ENCODE measurements at places on chromosomes 7 and 10. TPM values are rescaled to one million over a fixed set of nuclear protein-coding genes. Genes with fewer than 3 reads are reported as not detected.
A peak's percentile ranks its signal among the peaks of the same experiment; 100 is the strongest.

DNA sequence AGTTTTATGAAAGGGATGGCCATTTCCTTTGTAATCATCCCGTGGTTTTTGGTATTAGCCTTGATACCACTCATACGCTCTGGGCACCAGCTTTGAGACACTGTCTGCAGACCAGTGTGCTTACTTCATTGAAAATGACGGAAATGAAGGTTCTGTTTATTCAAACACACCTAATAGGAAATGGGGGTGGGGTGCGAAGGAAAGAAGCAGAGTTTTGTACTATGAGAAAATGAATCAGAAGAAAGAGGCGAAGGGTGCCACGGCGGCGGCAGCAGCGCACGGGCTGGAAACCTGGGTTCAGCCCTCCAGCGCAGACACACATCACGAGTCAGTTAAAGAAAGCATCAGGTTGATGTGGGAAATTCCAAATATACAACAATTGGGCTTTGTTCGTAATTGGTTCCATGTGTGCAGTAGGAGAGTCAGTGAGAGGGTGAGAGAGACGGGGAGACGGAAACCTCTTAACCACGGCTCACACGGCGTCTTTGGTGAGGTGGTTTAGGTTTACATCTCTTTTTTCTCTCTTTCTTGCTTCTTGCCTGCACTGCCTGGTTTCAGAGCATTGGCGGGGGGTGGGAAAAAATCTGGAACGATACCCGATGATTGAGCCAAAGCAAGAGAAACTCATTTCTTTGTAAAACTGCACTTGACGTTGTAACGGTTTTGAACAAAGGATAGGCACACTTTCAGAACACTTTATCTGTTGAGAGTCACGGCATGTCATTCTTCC is 321.2 kb downstream of the FRMD4A start:
- H3K4me1 ChIP-seq: peaks cover 33% of the 10 kb centered on the region
- H3K4me3 ChIP-seq: peak overlapping the region; percentile 81
- peaks cover 19% of the 10 kb centered on the region for H3K27me3 ChIP-seq
- DNase-seq: peak; percentile 37
- H3K27ac ChIP-seq: peak overlapping the region; percentile 74

HOXA4 gene
- not detected for total RNA-seq

DNA sequence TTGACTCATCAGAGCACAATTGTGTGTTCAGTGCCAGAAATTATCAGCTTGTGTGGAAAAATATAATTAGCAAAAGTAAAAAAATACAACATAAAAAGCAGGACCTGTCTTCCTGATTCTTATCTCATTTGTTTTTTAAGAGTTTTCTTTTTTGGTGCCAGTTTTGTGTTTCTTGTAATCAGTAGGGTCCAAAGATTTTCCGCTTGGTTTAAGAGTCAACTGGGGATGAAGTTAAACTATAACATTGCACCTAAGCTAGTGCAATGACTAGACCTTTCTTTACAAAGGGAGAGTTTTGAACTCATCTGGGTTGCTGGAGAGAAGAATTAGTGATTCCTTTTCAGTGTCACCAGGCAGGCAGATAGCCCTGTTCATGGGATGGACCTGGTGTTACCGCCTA is 113.4 kb downstream of the PLPP4 start:
- H3K4me1 ChIP-seq: no peaks in the 10 kb centered on the region
- H3K27me3 ChIP-seq: no peaks in the 10 kb centered on the region
- no peak overlapping the region for H3K27ac ChIP-seq
- H3K4me3 ChIP-seq: no peak overlapping the region
- no peak for DNase-seq
- H3K36me3 ChIP-seq: no peaks in the 10 kb centered on the region

DNA sequence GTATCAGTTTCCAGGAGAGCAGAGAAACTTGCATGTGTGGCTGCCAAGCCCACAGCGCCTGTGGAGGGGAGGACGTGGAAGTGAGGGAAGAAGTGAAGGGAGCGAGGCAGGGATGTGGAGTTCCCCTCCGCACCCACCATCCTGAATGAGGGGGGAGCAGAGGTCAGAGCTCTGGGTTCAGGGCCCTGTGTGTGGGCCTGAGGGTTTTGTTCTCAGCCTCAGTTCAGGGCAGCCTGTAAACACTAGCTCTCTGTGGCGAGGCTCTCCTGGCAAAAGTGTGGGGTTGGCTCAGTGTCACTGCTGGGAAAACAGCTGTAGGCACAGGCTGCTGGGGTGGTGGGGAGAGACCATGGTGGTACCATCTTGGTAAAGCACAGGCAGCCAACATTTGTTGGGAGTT is 108.4 kb downstream of the C10orf105 start:
- peaks cover 4% of the 10 kb centered on the region for H3K27me3 ChIP-seq
- H3K36me3 ChIP-seq: no peaks in the 10 kb centered on the region
- H3K27ac ChIP-seq: no peak overlapping the region
- H3K4me1 ChIP-seq: no peaks in the 10 kb centered on the region
- no peak overlapping the region for H3K4me3 ChIP-seq
- DNase-seq: no peak

DNA sequence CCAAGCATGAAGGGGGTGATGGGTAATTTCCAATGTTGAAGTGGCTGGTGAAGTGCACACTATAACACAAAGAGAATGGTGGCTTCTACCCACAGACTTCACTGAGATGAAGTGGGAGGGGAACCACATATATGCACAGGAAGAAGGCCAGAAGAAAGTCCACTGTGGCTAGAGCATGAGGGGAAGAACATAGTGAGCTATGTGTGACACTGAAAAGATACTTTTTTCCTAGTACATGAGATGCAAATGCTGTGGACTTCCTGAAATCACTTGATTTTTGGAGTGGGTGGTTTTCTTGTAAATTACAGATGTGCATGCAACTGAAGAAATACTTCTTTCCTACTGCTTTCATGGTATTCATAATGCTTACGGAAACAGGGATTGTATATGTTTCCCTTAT is 115.6 kb upstream of the PHYHIPL start:
- no peaks in the 10 kb centered on the region for H3K36me3 ChIP-seq
- H3K27me3 ChIP-seq: no peaks in the 10 kb centered on the region
- no peaks in the 10 kb centered on the region for H3K4me1 ChIP-seq
- no peak overlapping the region for H3K4me3 ChIP-seq
- DNase-seq: no peak

DNA sequence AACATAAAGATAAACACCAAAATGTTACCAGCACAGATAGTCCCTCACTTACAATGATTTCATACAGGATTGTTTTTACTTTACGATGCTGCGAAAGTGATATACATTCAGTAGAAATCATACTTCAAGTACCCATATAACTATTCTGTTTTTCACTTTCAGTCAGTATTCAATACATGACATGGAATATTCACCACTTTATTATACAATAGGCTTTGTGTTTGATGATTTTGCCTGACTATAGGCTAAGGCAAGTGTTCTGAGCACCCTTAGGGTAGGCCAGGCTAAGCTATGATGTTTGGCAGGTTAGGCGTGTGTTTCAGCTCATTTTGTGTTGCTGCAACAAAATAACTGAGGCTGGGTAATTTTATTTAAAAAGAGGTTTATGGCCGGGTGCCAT is 155.0 kb downstream of the RTKN2 start:
- H3K4me1 ChIP-seq: peaks cover 23% of the 10 kb centered on the region
- H3K36me3 ChIP-seq: peaks cover 6% of the 10 kb centered on the region
- no peak for DNase-seq
- no peak overlapping the region for H3K27ac ChIP-seq

GPR158 gene
- not detected for total RNA-seq

- no peak overlapping the region for H3K4me3 ChIP-seq
- H3K27me3 ChIP-seq: no peaks in the 10 kb centered on the region
- H3K36me3 ChIP-seq: no peaks in the 10 kb centered on the region
- no peak for DNase-seq
These were observed 94.4 kb upstream of the SEMA3C start for GRCh38 chr7:81013083-81013817.
